Thymus (tissue), 14 donors: ENCODE measurements at places on chromosomes 1 and 21. TPM values are rescaled to one million over a fixed set of nuclear protein-coding genes. Genes with fewer than 3 reads are reported as not detected.

- no peak for DNase-seq
Measured at GRCh38 chr1:111302374-111302773, 11.7 kb downstream of the CHIA start.

DNA sequence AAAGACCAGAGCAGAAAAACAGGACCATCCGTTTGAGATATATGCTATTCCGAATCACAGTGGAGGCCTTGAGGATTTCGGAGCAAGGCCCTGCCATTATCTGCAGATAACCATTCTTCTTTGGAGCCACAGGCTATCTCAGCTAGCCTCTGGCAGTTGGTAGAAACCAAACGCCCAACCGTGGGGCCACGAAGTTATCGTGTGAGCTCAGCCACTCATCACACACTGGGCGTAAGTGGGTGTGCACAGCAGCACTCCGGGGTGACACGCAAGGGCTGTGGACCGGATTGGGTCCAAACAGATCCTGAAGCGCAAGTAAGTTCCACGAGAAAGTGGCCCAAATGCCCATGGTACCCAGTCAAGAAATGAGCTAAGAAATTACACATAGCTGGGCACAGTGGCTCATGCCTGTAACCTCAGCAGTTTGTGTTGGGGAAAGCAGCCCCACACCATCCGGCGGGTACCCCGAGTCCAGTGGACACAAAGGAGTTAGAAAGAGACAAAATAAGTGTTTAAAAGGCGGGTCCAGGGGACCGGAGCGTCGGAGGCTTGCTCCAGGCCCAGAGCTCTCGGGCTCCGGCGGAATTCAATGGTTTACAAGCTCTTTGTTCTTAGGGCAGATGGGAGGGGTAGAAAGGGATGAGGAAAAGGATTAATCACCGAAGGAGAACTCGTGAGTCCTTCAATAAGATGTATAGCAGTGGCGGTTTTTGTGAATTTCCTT, 130.6 kb downstream of the LIPI start:
- DNase-seq: no peak

- no peak for DNase-seq
Measured at GRCh38 chr1:228316589-228317387, 89.8 kb downstream of the TRIM11 start.

Gene OTUD3
- 3.6 TPM for total RNA-seq

Gene PBX1
- 12.7 TPM for total RNA-seq

Gene OR2L2
- total RNA-seq: under 0.01 TPM
